ENCODE measurements at places on chromosomes 1 and 21.

GRCh38 chr1:84773195-84773594 lies 82.9 kb upstream of the SSX2IP start:
- no peak for DNase-seq

DNA sequence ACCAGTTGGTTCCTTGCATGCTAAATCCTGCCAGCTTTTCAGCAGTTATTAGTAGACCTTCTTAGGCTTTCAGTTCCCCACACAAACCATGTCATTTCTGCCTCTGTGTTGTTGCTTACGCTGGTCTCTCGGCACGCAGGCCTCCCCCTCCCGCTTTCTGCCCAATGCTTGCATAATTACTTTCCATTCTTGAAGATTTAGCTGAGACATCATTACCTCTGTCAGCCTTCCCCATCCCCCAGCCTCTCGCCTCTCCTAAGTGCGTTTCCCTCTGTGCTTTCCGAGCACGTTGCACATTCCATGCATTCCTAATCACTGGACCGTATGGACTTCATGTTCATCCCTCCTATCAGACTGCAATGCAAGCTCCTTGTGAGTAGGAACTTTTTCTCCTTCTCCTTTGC lies 26.8 kb downstream of the TSHB start:
- DNase-seq, result no peak

GRCh38 chr21:32245971-32246370 lies 32.9 kb downstream of the MIS18A start:
- DNase-seq, result no peak

DNA sequence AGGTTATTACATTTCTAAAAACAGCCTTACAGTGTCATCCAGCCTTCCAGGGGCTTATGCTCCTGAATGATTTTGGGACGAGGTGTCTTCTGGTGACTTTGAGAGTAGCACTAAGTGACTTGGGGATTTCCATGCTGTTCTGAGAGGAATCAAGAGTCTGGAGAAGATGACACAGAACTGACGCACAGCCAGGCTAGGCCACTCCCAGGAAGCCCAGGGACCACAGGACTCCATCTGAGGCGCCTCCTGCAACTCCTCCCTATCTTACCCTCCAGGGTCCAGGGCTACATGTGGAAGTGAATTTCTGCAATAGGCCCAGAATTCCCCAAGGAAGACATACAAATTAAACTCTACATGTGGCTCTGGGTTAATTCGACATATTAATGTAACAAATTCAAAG lies 92.5 kb downstream of the SLC25A24 start:
- no peak for DNase-seq

DNA sequence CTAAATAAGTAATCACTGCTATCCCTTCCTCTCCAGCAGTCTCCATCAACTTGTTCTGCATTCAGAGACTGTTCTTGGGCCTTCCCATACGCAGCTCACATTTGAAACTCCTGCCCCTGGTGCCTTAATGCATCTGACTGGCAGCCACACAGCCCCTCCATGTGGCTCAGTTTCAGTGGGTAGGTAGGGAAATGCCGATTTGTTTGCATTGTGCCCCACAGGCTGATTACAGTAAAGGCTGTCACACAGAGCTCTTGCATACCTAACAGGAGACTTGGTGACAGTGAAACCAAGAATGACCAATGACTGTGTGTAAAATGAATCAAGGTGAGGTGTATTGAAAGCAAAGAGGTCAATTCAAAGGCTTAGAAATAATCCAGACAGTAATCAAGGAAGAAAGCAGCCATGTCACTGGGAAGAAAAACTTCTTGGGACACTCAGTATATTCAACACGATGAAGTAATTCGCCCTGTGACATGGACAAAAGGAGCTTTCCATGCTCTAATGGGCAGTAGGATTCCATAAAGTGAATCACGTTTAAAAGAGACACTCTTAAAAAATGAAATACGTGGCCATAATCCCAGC lies 12.7 kb upstream of the B3GALNT2 start:
- no peak for DNase-seq

DNA sequence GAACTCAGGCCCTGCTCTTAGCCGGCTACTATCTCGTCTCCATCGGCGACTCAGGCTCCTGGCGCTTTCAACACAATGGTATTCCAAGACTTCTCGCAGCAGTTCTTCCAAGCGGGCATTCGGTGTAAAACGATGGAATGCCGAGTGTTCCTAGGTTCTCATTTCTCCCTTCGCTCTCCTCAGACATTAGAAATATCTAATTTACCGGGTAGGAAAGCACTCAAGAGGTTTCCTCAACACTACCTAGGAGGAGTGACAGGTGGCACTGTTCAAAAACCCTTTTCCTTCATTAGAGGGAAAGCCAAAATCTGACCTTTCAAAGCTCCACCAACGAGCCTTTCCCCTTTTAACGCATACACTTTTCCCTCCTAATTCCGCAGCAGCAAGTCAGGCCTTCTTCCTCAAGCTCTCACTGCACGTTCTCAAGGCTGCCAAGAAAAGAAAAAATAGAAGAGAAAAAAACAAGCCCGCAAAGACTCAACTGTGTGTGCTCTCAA lies 601 bp downstream of the UBE2G2 start:
- peak; percentile 17 for DNase-seq

- DNase-seq, result no peak
Measured at GRCh38 chr1:96039910-96040309, 681.7 kb upstream of the PTBP2 start.

Measured in SK-N-DZ (cell line).